ENCODE measurements at places on chromosomes 3 and 15.
A peak's percentile ranks its signal among the peaks of the same experiment; 100 is the strongest.

GRCh38 chr15:41513506-41514227, at the start of gene LTK:
Gene LTK (minus strand): TSS chr15:41513827. CDS start chr15:41513709, 118 bp downstream.
- H3K4me3 ChIP-seq: no peak within 1 kb of the TSS
- peaks cover 25% of the 10 kb centered on the region for H3K36me3 ChIP-seq
- H3K4me1 ChIP-seq: no peaks in the 10 kb centered on the region
- DNase-seq: no peak
- H3K27ac ChIP-seq: no peak within 1 kb of the TSS
- H3K27me3 ChIP-seq: no peaks in the 10 kb centered on the region

GRCh38 chr3:127857333-127857732, 35.0 kb upstream of the MGLL start:
- no peaks in the 10 kb centered on the region for H3K36me3 ChIP-seq
- H3K4me3 ChIP-seq: no peak overlapping the region
- no peaks in the 10 kb centered on the region for H3K27me3 ChIP-seq
- H3K27ac ChIP-seq: no peak overlapping the region
- DNase-seq: peak; percentile 13

DNA sequence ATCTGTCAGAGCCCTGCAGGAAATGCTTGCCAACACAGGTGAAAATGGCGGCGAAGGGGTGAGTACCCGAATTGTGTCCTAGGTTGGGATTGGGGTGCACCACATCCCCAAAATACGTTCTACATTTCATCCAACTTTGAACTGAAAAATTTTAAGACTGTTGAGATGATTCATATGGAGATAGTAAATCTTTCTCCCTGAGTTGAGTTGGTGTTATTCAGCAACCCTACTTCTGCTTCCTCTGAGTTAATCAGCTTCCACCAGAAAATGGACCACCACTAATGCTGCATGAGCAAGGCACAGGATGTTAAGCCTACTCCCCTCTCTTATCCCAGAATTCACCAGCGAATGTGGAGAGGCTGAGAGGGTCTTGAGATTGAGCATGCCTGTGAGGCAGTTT, 192.9 kb downstream of the RYR3 start:
- H3K27ac ChIP-seq: no peak overlapping the region
- H3K27me3 ChIP-seq: peaks cover 40% of the 10 kb centered on the region
- no peaks in the 10 kb centered on the region for H3K36me3 ChIP-seq
- H3K4me1 ChIP-seq: no peaks in the 10 kb centered on the region

- H3K36me3 ChIP-seq: peaks cover 32% of the 10 kb centered on the region
- no peaks in the 10 kb centered on the region for H3K27me3 ChIP-seq
- H3K4me1 ChIP-seq: peaks cover 22% of the 10 kb centered on the region
- no peak overlapping the region for H3K27ac ChIP-seq
- no peak overlapping the region for H3K4me3 ChIP-seq
Measured at GRCh38 chr3:196273655-196274054, 13.9 kb downstream of the PCYT1A start.

DNA sequence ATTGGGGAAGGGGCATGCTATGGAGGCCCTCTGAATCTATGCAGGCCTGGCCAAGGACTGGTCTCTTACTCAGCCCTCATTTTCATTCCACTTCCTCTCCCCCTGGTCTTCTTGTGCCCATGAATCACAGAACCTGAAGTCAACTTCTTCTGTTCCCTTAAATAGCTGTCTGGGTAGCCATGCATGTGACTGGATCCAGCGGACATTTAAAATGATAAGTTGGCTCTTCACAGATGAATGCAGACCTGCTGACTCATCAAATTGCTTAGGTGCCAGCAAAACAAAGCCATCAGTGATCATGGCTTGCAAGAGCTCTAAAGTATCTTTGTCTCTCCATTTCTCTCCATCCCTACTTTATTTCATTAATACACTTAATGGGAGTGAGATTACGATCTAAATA, 90.1 kb upstream of the CADPS start:
- H3K36me3 ChIP-seq: no peaks in the 10 kb centered on the region
- no peak overlapping the region for H3K27ac ChIP-seq
- H3K4me1 ChIP-seq: no peaks in the 10 kb centered on the region
- H3K4me3 ChIP-seq: no peak overlapping the region
- no peak for DNase-seq

DNA sequence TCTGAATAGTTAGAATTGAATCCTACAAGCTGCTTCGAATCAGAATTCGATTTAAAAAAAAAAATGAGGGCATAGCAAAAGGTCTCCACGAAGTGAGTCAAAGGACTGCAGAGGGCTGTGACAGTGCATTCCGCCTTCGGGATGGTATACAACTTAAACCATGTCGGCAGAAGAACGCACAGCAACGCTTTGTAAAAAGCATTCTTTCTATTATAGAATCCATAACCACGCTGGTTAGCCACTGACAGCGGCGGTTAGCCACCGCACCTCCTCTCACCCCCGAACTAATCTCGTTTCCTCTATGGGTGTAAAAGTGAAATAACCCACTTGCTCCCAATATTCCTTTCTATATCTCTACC, 664 bp upstream of the PIK3CA start:
- H3K4me3 ChIP-seq: no peak overlapping the region
- peaks cover 22% of the 10 kb centered on the region for H3K4me1 ChIP-seq
- DNase-seq: no peak
- H3K27ac ChIP-seq: no peak overlapping the region
- H3K27me3 ChIP-seq: no peaks in the 10 kb centered on the region

DNA sequence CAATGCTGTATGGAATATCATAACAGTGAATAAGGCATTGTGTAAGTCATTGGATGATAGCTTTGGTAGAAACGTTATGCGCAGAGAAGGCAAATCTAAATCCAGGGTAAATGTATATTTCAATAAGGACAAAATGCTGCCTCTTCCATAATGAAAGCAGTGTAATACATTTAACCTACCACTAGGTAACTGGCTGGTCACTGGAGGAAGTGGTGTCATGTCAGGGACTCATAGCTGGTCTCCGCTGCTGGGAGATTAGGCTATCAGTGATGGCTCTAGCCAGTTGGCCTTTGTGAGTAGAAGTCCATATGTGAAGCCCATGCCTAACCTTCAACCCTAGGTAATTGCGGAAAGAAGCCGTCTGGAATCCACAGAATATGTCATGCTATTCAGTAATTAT, 140.9 kb downstream of the NLGN1 start:
- H3K36me3 ChIP-seq: no peaks in the 10 kb centered on the region
- no peak overlapping the region for H3K27ac ChIP-seq
- no peak for DNase-seq
- H3K4me3 ChIP-seq: no peak overlapping the region
- H3K27me3 ChIP-seq: peaks cover 79% of the 10 kb centered on the region
- H3K4me1 ChIP-seq: no peaks in the 10 kb centered on the region

DNA sequence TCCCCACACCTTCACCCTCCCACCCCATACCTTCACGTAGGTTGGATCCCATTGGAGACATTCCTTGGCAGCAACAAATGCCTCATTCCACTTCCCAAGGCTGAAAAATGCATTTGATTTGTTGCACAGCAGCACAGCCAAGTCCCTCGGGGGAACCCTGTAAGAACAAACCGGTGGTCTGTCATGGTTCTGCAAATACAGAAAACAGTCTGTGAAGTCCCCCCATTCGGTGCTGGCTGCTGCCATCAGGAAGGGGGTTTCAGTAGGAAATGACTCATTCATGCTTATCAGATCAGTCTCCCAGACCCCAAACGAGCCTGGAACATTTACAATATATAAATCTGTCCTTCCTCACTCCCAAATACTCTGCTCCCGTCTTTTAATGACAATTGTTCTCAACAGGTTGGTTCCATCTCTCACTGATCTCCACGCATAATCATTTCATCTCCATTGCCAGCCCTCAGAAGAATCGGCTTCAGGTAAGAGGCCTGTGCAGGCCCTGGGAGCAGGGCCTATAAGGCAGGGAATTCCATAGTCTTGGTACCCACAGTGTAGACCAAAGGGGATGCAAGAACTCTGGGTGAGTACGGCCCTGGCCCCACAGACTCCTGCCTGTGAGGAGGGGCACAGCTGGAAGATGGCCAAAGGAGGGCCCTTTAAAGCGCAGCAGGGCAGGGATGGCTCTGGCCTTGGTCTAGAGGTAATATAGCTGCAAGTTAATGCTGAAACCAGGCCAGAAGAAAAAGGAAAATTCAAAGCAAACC, 41.6 kb downstream of the TRANK1 start:
- H3K27ac ChIP-seq: no peak overlapping the region
- H3K4me3 ChIP-seq: no peak overlapping the region
- H3K27me3 ChIP-seq: no peaks in the 10 kb centered on the region
- no peak for DNase-seq

DNA sequence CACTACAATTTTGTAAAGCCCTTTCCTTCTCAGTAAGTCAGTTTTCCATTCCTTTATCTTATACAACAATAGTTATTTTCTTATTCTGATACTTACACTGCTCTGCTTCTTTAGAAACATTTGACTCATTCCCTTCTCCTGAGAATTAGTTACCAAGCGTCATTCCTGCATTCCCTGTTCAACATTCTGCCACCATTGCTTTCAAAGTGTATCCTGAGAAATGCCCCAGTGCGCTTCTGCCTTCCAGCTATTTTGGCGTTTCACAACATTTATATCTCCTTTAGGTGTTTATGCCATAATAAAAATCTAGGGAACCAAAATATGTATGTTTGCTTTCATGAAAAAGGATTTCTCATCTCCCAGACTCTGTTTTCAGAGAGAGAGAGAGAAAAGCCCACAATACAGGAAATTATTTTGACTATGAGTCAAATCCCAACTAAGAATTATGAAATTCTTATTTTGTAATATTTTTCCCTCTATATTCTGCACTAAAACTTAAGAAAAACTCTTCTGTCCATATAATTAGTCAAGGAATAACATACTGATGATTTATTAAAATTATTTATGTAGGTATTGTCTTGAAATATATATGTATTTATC, 118.2 kb upstream of the RAP2B start:
- H3K27me3 ChIP-seq: no peaks in the 10 kb centered on the region
- H3K27ac ChIP-seq: peak overlapping the region; percentile 82
- H3K4me3 ChIP-seq: peak overlapping the region; percentile 63
- DNase-seq: peak; percentile 86

GRCh38 chr3:139689122-139689521, 11.3 kb upstream of the NMNAT3 start:
- no peak overlapping the region for H3K4me3 ChIP-seq
- H3K4me1 ChIP-seq: no peaks in the 10 kb centered on the region
- H3K27me3 ChIP-seq: peaks cover 13% of the 10 kb centered on the region
- DNase-seq: no peak

- no peaks in the 10 kb centered on the region for H3K36me3 ChIP-seq
- DNase-seq: no peak
- H3K4me3 ChIP-seq: no peak overlapping the region
Measured at GRCh38 chr3:71206305-71207165, 377.0 kb downstream of the FOXP1 start.

GRCh38 chr15:49421991-49422390, 1.1 kb upstream of the FGF7 start:
- H3K4me1 ChIP-seq: peaks cover 7% of the 10 kb centered on the region
- H3K4me3 ChIP-seq: peak overlapping the region; percentile 58
- H3K27me3 ChIP-seq: no peaks in the 10 kb centered on the region
- DNase-seq: peak; percentile 70
- no peak overlapping the region for H3K27ac ChIP-seq

- no peak overlapping the region for H3K27ac ChIP-seq
- no peak overlapping the region for H3K4me3 ChIP-seq
- H3K4me1 ChIP-seq: peaks cover 12% of the 10 kb centered on the region
- no peaks in the 10 kb centered on the region for H3K27me3 ChIP-seq
- DNase-seq: no peak
Measured at GRCh38 chr3:39130026-39130425, 22.5 kb downstream of the TTC21A start.

GRCh38 chr3:83890039-83890762, 1068.6 kb upstream of the CADM2 start:
- peak; percentile 21 for DNase-seq
- H3K36me3 ChIP-seq: no peaks in the 10 kb centered on the region
- peak overlapping the region; percentile 86 for H3K27ac ChIP-seq
- H3K4me3 ChIP-seq: no peak overlapping the region

DNA sequence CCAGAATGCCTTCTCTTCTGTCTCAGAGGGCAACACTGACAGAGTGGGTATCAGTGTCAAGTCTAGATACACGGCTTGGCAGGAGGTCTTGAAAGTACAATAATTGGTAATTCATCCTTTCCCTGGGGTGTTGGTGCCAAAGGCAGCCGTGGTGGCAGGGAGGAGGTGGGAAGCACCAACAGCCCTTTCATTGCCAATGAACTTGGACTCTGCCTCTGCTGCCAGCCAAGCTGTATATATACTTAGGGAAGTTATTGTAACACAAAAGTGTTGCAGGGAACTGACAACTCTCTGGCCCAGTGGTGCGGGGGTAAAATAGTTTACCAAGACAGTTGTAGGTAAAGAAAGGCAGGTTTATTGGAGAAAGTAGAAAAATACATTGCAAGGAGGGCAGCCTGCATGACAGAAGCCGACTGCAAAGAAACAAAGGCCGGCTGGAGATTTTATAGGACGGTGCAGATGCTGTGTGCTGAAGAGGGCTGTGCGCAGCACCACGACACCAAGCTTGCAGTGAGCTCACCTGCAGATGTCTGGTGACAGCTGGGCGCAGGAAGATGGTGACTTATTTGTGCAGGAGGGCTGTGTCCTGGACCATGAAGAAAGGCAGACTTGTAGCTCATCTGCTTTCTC, 4.0 kb upstream of the FAM3D start:
- no peak overlapping the region for H3K27ac ChIP-seq
- no peaks in the 10 kb centered on the region for H3K4me1 ChIP-seq
- no peak for DNase-seq
- peaks cover 35% of the 10 kb centered on the region for H3K27me3 ChIP-seq

DNA sequence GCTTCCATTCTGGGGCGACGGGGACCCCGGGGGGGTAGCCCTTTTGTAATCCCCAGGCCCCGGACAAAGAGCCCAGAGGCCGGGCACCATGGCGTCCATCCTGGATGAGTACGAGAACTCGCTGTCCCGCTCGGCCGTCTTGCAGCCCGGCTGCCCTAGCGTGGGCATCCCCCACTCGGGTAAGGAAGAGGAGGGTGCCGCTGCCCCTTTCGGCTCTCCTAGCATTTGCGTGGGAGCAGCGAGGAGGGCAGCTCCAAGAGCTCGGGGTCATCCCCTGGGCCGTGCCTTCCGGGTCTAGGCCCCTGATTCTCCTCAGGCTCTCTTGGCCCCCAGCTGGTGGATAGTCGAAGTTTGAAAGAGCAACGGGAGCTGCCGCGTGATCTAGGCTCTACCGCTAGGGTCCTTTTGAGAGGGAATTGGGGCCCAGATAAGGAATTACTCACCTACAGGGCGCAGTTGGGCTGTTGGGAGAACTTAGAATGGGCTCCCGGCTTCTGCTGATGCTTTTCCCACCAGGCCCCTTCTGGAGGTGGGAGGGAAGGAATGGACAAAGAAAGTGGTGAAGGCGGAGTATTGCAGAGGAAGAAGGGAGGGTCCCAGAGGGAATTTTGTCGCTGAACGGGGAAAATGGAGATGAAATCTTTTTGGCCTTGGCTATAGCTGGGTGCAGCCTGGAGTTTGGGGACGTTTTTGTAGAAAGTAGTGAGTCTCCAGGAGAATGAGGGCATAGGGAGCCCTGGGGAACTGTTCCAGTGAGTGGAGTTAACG, 615 bp downstream of the VPS18 start:
- peak overlapping the region; percentile 98 for H3K27ac ChIP-seq
- peak; percentile 68 for DNase-seq
- H3K27me3 ChIP-seq: no peaks in the 10 kb centered on the region
- H3K4me1 ChIP-seq: peaks cover 31% of the 10 kb centered on the region
- H3K4me3 ChIP-seq: peak overlapping the region; percentile 95

Data from MCF 10A (cell line).